Activated naive CD8-positive, alpha-beta T cell treated with anti-CD3 and anti-CD28 coated beads, Interleukin-2, amount 50 U/mL, for 16 hours (primary cell): ENCODE measurements at places on chromosomes 4 and X.

- no peak for DNase-seq
These were observed 1.4 kb downstream of the CPLX1 start for GRCh38 chr4:824461-825062.

- DNase-seq = no peak
These were observed 55.5 kb downstream of the SHISA3 start for GRCh38 chr4:42452823-42453222.

- no peak for DNase-seq
These were observed 606 bp downstream of the CXorf58 start for GRCh38 chrX:23908219-23909004.

GRCh38 chr4:20127626-20128025, 124.1 kb upstream of the SLIT2 start:
- DNase-seq = no peak

DNA sequence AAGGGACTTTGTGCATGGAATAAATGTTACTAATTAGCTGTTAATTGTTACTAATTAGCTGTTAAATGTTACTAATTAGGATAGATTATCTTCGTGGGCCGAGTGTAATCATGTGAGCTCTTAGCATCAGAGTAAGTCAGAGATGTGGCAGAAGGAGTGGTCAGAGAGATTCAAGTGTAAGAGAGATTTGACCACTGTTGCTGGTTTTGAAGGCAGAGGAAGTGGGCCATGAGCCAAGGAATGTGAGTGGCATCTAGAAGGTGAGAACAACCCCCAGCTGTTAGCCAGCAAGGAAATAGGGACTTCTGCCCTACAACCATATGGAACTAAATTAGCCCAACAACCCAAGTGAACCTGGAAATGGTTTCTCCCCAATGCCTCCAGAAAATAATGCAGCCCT, 28.2 kb downstream of the ODAPH start:
- no peak for DNase-seq

DNA sequence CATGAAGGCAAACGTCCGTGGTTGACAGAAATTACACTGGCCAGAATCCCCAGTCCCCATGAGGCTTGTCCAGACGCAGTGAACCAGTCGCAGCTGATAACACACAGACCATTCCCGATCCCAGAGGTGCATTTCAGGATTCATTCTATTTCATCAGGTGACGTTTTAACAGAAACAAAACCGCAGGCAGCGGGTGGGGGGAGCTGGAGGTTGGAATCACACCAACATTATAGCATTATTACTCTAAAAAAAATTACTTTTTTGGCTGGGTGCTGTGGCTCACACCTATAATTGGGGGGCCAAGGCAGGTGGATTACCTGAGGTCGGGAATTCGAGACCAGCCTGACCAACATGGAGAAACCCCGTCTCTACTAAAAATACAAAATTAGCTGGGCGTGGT, 25.2 kb downstream of the NOP14 start:
- DNase-seq = no peak

DNA sequence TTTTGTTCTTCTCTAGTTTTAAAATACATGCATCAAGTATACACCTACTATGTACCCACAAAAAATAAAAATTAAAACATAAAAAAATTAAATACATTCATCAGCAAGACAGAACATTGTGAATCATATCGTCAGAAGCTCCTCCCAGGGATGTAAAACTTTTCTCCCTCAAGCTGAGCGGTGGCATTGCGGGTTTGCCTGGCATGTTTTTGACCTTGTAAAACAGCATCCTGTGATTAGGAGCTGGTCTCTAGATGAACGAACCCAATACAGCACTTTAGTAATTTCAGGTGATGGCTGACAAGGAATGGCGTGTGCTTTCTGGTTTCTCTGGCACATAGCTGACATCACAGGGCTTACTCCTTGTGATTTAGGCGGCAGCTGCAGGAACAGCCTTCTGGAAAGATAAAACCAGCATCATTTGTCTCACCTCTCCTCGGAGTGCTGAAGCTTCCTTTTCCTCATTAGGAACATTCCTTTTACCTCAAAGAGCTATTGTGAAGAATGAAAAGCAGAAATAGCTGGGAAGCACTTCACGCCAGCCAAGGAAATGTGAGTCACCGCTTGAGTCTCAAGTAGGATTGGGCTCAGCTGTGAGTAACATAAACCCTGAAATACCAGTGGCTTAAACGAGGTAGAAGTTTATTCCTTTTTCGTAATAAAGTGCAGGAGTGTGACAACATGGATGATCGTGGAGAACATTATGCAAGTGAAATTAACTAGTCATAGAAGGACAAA, 44.3 kb downstream of the NYX start:
- no peak for DNase-seq

DNA sequence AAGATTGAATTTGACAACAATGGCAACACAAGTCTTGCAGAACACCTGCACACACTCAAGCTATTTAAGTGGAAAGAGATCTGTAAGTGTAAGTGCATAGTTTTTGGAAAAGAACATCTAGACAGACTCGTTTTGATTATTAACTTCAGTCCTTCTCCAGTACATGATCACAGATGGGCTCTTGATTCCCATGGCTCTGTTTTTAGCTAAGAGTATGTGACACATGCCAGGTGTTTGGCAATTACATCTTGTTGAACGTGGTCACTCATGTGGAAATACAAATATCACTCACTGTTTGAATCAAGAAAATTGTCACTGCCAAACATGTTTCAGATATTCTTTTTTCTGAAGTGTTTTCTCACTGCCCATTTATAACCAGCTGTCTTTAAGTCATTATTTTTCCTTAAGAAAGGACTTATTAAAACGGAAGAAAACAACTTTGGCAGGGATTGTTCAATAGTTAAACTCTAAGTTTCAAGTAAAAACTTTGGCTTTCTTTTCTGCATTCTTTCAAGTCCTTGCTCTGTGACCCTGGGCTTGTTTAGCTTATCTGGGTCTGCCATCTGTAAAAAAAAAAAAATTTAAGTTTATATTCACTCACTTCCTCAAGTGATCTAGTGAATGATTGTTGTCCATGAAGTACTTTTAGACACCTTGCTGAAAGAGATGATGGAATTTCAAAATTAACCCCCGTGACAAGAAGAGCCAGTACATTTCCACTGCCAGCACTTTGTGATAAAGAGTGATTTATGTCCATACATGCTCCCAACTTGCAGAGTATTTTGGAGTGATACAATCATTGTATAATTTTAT, 125.4 kb downstream of the ATXN3L start:
- no peak for DNase-seq

GRCh38 chr4:149933120-149933519, 117.5 kb upstream of the IQCM start:
- DNase-seq = no peak

DNA sequence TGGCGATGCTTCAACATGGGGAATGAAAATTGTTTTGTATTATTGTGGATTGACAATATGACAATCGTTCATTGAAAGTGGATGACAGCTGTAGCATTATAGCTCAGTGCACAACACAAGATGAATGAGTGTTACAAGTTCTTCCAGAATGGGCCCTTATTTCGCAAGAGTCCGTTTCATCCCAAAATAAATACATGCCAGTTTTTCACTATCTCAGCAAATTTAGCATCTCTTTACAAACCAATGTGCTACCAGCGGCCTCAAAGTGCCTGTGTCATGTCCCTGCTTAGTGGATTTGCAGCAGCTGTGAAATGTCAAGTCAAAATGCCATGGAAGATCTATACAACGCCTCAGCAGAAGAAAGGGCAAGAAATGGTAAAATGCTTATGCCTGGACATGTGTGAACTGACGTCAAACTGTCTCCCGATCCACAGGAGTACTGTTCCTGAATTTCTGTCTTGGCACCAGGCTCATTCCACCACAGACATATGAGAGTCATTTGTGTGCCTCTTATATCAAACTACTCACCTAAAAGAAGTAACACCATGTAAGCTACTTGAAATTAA, 109.6 kb downstream of the MAML3 start:
- DNase-seq = no peak

GRCh38 chr4:185211035-185211434, 1.6 kb downstream of the SNX25 start:
- no peak for DNase-seq

DNA sequence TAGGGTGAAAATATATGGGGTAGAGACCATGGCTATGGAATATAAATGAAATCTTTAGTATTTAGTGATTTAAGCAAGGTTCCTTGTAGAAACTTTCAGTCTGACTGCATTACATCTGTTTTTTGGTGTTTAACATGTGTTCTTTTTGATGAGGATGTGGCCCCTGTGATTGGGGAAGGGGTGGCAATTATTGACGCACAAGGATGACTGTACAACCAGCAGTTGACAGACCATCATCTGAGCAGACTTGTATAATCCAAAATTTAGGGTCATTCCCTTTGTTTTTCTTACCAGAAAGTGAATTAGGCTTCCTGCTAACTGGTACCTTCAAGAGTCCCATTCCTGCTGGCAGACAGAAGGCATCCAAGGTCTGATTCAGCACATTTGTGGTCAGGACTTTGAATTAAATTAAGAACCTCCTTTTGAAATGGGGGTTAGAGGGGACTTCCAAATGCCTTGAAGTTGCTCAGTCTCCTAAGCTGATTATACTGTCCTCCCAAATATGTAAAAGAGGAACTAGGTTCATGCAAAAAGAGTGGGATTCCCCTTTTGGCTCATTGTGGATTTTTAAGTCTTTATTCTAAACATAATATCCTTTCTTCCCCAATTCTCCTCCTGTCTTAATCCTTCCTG, 112.4 kb upstream of the CXCL13 start:
- DNase-seq = no peak

DNA sequence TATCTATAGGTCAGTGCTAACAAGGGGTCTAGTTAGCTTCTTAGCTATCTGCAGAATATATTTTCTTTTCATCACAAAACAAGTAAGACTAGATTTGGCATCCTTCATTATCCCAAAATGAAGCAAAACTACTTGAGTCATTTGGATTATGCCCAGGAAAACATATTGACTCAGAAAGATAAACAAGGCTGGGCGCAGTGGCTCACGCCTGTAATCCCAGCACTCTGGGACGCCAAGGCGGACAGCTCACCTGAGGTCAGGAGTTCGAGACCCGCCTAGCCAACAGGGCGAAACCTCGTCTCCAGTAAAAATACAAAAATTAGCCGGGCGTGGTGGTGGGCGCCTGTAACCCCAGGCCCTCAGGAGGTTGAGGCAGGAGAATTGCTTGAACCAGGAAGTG, 18.0 kb upstream of the MND1 start:
- no peak for DNase-seq

- DNase-seq = no peak
These were observed 733.3 kb downstream of the RPA4 start for GRCh38 chrX:97616883-97617530.

DNA sequence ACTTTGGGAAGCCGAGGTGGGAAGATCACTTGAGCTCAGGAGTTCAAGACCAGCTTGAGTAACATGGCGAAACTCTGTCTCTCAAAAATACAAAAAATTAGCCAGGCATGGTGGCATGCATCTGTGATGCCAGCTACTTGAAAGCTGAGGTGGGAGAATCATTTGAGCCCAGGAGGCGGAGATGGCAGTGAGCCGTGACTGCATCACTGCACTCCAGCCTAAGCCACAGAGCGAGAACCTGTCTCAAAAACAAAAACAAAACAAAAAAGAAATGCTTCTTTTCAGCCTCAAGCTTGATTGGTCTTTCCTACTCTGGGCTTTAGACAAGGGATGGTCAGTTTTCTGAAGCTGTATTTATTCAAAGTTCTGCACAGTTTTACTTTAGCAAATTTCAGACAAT, 15.8 kb upstream of the DHRSX start:
- DNase-seq = no peak

DNA sequence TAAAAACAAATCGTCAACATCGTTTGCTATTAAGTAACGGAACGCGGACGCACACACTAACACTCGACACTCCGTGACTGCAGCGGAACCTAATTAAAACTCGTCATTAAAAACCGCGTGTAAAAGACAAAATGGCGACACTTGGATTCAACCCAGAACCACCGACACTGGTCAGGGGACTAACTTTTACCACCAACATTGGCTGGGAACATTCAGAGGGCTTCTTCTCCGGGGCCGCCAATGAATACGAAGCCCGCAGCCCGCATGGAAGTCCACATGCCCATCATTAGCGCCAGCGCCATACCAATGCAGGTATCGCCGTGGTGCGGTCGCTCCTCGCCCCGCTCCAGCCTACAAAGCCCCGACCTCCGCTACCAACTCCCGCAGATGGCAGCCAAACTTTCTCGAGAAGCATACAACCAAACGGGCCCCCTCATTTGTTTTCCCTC, 498 bp downstream of the RBMX start:
- no peak for DNase-seq

- no peak for DNase-seq
These were observed 1.2 kb upstream of the NEUROG2 start for GRCh38 chr4:112517067-112517634.

GRCh38 chrX:116357329-116357728, 79.1 kb upstream of the SLC6A14 start:
- no peak for DNase-seq

- no peak for DNase-seq
These were observed 57.6 kb downstream of the RBM46 start for GRCh38 chr4:154838694-154839093.

DNA sequence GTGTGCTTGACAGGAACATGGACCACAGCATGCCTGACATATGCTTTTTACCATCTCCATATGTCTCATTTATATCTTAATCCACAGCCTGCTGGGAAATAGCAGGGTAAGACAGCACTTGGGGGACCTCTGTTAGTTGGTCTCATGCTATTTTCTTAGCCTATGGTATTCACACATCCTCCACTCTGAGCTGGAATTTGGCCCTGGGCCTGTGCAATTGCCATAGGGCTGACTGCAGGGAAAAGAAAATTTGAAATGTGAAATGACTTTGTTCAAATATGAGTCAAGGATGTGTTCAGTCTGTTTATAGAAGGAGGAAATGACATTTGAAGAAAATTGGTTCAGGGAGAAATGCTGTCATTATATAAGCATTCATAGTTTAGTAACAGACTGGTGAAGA, 9.6 kb upstream of the MAP7D3 start:
- no peak for DNase-seq

DNA sequence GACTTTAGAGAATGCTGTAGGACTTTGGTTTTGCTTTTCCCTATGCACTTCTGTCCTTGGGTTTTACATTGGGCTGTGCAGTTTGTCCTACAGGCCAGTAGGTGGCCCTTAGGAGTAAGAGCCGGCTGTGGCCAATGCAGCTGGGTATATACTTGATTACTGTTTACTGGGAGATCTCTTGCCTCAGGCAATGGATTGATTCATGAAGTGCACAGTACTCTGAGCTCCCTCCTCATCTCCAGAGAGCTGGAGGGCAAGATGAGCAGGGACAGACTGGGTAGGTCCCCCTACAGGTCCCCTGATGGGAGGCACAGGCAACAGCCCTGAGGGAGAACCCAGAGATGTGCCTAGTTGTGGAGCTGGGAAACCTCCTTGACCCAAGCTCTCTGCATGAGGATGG, 103.8 kb upstream of the QRFPR start:
- no peak for DNase-seq
